Stimulated activated CD8-positive, alpha-beta memory T cell treated with anti-CD3 and anti-CD28 coated beads, Interleukin-7, amount 100 ng/mL, for 1 hour (primary cell): ENCODE measurements at places on chromosomes 1 and 21.

GRCh38 chr1:178901482-178902125, 30.7 kb upstream of the ANGPTL1 start:
- no peak for DNase-seq

- DNase-seq, result peak; percentile 40
Observed at GRCh38 chr1:91804546-91805023, 81.4 kb downstream of the TGFBR3 start.

DNA sequence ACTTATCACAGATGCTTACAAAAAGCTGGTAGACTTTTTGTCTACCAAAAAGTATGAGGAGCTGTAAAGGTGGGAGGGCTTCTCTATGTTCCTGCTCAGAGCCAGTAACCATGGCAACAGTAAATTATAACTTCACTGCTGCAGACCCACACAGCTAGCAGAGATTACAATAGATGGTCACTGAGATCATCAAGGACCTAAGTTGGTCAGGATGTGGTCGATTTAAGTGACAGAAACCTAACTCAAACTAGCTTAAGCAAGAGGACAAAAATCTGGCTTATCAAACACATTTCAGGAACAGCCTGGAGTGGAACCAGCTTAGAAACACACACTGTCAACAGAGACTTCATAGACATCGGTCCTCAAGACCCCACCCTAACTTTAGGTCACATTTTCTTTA, 113.4 kb upstream of the ATP1A1 start:
- DNase-seq, result no peak

DNA sequence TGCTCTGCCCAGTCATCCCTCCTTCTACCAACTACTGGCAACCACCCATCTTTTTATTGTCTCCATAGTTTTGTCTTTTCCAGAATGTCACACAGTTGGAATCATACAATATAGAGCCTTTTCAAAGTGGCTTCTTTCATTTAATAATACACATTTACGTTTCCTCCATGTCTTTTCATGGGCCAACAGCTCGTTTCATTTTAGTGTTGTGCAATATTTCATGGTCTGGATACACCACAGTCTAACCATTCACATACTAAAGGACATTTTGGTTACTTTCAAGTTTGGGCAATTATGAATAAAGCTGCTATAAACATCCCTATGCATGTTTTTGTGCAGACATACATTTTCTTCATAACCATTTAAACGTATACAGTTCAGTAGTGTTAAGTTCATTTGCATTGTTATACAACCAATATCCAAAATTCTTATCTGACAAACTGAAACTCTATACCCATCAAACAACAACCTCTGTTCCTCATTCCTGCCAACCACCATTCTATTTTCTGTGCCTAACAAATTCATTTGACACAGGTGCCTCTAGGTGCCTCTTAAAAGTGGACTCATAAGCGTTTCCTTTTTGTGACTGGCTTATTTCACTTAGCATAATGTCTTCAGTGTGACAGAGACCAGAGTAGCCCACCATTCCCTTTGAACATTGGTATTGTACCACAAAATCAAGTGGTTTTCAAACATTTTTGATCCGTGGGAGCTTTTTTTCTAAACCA, 138.1 kb downstream of the NR5A2 start:
- DNase-seq, result no peak

GRCh38 chr1:224641030-224641429, 24.9 kb downstream of the CNIH3 start:
- DNase-seq, result no peak

- DNase-seq, result no peak
Observed at GRCh38 chr1:69527273-69527672, 40.4 kb upstream of the LRRC7 start.

- DNase-seq, result no peak
Observed at GRCh38 chr1:21638531-21639341, 30.4 kb downstream of the RAP1GAP start.

DNA sequence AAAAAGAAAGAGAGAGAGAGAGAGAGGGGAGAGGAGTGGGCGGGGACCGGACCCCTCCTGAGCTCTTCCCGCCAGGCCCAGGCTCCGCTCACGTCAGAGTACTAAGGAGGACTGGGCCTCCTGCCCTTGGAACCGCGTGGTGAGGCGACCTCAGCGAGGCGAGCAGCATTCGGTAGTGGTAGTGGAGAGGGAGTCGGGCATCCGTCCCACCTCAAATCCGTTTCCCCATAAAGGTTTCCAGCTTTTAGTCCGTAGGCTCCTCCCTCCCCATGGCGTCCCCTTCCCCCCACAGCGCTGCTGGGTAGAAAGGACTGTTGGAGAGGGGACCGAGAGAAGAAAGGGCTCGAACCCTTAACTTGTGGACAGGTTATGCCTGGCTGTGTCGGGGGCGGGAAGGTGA, 124.4 kb upstream of the BARHL2 start:
- no peak for DNase-seq

DNA sequence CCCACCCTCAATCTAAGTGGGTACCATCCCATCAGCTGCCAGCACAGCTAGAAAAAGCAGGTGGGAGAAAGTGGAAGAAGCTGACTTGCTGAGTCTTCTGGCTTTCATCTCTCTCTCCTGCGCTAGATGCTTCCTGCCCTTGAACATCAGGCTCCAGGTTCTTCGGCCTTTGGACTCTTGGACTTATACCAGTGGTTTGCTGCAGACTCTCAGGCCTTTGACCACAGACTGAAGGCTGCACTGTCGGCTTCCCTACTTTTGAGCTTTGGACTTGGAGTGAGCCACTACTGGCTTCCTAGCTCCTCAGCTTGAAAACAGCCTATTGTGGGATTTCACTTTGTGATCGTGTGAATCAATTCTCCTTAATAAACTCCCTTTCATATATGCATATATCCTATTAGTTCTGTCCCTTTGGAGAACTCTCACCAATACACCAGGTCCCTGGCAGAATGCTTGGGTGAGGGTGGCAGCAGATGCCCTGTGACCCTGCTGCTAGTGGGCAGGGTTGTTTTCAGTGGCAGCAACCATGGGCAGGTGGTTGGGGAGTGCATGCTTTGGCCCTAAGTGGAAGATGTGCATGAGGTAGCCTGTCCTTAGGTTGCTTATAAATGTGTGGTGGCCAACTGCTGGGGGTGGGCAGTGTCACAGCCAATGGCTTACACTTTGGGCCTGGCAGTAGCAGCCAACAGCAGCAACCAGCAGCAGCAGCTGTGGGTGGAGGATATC, 10.8 kb upstream of the ADAM30 start:
- no peak for DNase-seq

- DNase-seq, result no peak
Observed at GRCh38 chr1:168155910-168156309, 19.2 kb upstream of the GPR161 start.

GRCh38 chr1:183033205-183033604, 10.0 kb downstream of the LAMC1 start:
- DNase-seq, result no peak

- no peak for DNase-seq
Observed at GRCh38 chr1:100626397-100626796, 88.5 kb downstream of the GPR88 start.

- DNase-seq, result no peak
Observed at GRCh38 chr1:83815330-83815729, 183.6 kb downstream of the TTLL7 start.
